ENCODE measurements at places on chromosomes 11 and 22.

DNA sequence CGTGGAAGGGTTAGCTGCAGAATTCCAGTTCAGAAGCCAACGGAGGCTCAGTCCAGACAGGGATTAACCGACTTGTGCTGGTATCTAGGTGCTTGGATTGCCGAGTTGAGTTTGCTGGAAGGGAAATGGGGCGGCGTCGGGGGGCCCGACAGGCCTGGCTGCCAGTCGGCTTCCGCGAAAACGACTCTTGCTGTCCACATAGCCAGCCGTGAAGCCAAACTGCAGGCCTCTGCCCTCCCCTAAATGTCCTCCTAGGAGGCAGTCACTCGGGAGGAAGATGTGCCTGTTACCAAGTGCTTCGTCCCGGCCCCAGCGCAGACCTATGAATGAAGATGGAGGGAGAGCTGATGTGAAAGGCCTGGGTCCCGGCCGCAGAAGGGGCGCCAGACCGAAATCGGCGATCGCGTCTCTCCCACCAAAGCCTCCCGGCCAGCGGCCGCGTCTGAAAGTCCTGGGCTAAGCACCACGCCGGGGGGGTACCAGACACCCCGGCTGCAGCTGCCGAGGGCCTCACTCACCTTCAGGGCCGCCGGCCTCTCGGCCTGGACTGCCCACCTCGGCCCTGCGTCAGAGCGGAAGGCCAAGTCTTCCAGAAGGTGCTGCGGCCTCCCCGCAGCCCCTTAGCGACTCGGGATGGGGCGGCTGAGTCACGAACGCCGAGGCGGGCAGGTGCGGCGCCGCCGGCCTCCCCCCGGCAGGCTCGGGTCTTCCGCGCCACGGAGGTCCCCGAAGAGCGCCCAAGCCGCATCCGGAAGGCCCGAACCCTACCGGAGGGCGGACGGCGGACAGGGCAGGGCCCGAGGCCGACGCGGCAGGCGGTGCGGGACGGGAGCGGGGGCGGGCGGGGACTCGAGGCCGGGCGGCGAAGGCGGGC, 7.5 kb downstream of the DPAGT1 start:
- DNase-seq, result no peak

- DNase-seq, result no peak
Observed at GRCh38 chr11:109735128-109735527, 313.1 kb downstream of the C11orf87 start.

DNA sequence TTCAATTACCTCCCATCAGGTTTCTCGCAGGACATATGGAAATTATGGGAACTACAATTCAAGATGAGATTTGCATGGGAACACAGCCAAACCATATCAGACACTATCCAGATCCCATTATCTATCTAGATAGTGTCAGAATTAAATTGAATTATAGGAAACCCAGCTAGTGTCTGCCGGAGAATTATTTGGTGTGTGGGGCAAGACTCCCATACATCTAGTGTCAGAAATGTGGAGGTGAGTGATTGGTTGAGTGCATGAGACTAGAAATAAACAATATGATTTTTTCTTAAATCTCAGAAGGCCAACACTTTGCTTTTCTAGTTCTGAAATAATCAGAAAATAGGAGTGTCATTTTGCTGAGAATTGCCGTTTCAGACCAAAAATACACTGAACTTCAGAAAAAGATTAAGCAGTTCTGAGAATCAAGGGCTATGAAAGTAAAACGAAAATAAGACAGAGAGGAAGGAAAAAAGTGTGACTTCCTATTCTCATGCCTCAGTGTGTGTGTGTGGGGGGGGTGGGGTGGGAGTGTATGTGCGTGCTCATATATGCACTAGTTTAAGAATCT, 21.3 kb downstream of the CASP12 start:
- no peak for DNase-seq

DNA sequence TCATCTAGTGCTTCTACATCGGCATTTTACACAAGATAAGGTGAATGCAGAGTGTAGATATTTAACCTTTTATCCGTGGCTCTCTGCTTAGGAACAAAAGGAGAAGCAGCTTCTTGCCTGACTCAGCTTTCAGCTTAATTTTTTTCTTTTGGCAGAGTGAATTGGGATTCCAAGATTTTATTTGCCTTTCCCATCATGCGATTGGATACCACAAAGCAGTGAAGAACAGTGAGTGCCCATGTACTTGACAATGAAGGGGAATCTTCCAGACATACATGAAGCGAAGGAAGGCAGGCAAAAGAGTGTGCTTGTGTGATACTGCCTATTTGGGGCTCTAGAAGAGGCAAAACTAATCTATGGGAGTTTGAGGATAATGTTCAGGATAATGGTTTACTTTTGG, 17.0 kb upstream of the CHKA start:
- no peak for DNase-seq

GRCh38 chr22:33811686-33812085, 108.6 kb downstream of the LARGE1 start:
- peak; percentile 32 for DNase-seq
